ENCODE measurements at places on chromosomes 3 and 15. TPM values are rescaled to one million over a fixed set of nuclear protein-coding genes. Genes with fewer than 3 reads are reported as not detected.

RPL14 gene
- total RNA-seq: 1,335 TPM

COL7A1 gene
- 6.7 TPM for total RNA-seq

HGD gene
- total RNA-seq: 0.39 TPM

SI gene
- not detected for total RNA-seq

GCHFR gene
- total RNA-seq: 4.5 TPM

ARGFX gene
- total RNA-seq: not detected

SLCO2A1 gene
- 96.8 TPM for total RNA-seq

DAZL gene
- not detected for total RNA-seq

TUBGCP5 gene
- total RNA-seq: 19.8 TPM

BAHD1 gene
- 21.2 TPM for total RNA-seq

GRCh38 chr15:38076786-38077185 lies 142.3 kb downstream of the TMCO5A start:
- DNase-seq: peak; percentile 49

- no peak for DNase-seq
Observed at GRCh38 chr15:75672646-75673425, 25.1 kb downstream of the SNX33 start.

DNA sequence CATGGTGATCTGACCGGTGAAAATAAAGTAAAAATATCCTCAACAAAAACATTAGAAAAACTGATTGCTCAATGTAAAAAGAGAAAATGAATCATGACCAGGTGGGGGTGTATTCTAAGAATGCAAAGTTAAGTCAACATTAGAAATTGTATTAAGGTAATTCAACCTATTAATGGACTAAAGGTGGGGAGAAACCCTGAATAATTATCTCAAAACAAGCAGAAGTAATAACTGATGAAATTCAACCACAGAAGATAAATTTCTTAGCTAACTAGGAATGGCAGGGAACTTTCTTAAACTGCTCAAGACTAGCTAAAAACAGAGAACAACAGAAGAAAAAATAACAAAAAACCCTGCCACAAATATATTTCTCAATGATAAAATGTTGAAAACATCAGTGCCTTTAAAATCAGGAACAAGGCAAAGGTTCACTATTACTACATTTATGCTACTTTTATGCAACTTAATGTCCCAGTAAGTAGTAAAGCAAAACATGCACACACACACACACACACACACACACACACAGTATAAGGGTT lies 204.4 kb upstream of the THBS1 start:
- no peak for DNase-seq

DNA sequence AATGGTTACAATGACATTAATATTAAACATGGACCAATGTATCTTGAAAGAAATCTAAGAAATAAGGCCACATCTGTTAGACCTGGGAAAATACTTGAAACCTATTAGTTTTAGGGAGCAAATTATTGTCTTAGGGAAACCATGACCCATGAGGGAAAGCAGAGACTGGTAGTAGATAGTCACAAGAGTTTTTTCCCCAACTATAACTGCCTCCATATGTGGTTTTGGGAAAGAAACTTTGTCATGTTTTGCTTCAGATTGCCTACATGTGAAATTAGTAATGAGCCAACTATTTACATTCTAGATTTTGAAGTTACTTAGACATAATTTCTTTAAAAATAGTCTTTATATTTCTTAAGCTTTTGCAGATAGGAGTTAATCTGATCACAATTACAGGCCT lies 474.9 kb downstream of the ROBO2 start:
- no peak for DNase-seq

GRCh38 chr3:158846803-158847451 lies 45.1 kb downstream of the MFSD1 start:
- DNase-seq: no peak

- DNase-seq: no peak
Observed at GRCh38 chr3:78757731-78758130, 1010.1 kb downstream of the ROBO1 start.

- peak; percentile 89 for DNase-seq
Observed at GRCh38 chr15:74322558-74323180, 44.8 kb downstream of the CYP11A1 start.

DNA sequence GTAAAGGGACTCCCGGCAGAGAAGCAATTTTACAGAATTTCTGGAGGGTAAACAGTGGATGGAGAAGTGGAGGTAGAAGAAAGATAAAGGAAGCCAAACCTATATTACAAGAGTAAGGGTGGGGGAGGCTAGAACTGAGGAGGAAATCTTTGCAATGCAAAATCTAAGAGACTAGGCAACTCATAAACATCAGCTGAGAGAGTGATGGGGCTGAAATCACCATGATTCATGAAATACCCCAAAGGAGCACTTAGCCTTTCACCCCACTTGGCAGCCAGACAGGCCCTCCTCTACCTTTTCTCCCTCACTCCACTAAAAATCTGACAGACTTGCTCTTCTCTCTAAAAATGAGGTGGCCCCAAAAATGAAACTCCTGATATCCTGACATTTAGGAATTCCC lies 19.5 kb upstream of the ZBTB38 start:
- DNase-seq: no peak

- no peak for DNase-seq
Observed at GRCh38 chr3:108940166-108940565, 13.5 kb downstream of the GUCA1C start.

GRCh38 chr15:89515477-89515876 lies 19.1 kb upstream of the RHCG start:
- DNase-seq: no peak
